IPS DF 19.7 (cell line): ENCODE measurements at places on chromosomes 3 and 15.

DNA sequence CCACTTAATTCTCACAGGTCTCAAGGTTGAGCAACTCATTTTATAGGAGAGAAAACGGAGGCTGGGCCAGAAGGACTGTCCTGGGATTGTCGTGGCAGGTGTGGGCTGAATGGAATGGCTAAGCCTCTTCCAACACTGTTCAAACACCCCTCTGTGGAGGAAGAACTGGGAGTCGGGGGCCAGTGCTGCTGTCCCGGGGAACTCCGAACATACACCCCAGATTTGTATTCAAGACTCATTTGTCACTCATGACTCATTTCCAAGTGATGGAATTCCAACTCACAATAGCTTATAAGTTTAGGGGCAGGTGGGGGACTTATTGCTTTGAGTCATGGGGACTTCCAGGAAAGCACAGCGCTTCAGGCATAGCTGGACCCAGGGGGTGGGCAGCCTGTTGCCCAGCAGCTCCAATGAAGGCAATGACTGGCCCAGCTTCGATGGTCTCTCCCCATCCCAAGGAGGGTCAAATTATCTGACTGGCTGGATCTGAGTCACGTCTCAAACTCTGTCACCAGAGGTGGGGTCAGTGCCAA, 72.5 kb downstream of the TM2D3 start:
- no peak for DNase-seq

- no peak for DNase-seq
Measured at GRCh38 chr3:127157171-127157828, 35.6 kb upstream of the PRR23E start.

DNA sequence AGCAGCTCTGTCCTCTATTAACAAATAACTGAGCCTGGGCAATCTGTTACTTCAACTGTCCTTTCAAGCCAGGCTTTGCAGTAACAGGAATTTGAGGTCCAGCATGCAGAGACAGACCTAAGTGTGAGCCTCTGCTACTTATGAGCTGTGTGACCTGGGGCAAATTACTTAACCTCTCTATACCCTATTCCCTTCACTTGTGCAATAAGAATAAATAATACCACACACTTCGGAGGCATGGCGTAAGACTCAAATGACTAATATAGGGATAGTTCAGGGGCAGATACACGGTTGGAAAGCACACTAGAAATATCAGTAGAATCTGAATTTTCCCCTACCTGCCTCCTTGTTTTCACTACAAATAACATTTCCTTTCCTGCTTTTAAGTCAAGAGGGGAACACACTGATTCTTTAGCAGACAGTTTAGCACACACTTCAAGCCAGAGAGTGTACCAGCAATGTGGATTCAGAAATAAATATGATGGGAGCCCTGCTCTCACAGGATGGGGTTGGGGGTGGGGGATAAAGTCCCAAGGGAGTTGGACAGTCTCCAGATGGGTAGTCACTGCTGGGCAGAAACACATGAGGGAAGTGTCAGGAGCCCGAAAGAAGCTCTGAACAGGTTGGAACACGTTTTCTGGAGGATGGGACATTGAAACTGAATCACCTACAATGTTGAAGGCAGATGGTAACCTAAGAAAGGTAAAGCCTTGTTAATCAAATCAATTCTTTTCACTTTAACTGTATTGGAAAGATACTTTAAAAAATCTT, 61.8 kb upstream of the RBP1 start:
- no peak for DNase-seq

- no peak for DNase-seq
Measured at GRCh38 chr3:109943181-109943580, 605.8 kb upstream of the DPPA4 start.

DNA sequence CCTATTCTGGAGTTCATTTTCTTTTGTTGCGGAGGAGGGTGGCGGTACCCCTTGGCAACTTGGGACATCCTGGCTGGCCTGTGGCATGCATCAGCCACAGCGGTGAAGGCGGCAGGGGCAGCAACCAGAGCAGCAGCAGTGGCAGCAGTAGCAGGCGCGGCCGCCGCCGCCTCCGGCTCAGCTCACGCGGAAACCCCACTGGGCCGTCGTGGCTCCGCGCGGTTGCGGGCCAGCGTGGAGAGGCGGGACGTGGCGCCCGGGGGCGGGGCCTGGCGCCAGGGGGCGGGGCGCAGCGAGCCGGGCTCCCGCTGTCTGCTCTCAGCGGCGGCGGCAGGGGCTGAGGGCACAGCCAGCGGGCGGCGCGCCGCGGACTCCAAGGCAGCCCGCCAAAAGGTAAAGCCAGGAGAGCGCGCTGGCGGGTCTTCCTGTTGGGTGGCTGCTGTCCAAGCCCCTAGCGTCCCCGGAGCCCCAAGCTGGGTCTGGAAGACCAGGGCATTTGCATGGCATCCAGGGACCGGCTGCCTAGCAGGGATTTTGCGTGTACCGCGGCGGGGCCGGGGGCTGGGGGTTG, 334.4 kb upstream of the THRB start:
- DNase-seq: no peak

DNA sequence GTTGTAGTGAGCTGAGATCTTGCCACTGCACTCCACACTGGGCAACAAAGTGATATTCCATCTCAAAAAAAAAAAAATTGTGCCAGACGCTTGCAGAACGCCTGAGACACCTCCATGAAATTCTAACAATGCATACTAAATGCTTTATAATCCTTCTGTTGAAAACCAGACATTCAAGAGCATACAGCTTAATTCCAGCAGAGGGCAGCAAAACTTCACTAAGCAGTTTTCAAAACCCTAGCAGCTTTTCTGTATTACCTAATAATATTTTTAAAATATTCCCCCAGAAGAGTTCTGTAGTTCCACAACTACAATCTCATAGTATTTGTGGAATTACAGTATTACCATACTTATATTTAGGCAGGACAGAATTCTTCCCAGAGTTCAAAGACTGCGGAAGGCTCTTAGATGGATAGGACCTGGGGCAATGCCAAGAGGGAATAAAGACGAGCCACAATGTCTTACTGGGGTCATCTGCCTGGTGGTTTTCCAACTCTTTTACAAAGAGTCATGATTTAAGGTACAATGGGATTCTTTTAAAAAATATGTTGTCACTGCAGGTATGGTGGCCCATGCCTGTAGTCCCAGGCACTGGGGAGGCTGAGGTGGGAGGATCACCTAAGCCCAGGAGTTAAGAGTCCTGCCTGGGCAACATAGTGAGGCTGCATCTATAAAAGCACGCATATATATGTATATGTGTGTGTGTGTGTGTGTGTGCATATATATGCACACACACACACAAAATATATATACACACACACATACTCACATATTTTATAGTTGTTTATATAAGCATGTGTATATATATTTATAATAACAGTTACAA, 19.6 kb upstream of the TASOR start:
- no peak for DNase-seq

GRCh38 chr3:37256447-37256846, 82.1 kb upstream of the LRRFIP2 start:
- DNase-seq: no peak

DNA sequence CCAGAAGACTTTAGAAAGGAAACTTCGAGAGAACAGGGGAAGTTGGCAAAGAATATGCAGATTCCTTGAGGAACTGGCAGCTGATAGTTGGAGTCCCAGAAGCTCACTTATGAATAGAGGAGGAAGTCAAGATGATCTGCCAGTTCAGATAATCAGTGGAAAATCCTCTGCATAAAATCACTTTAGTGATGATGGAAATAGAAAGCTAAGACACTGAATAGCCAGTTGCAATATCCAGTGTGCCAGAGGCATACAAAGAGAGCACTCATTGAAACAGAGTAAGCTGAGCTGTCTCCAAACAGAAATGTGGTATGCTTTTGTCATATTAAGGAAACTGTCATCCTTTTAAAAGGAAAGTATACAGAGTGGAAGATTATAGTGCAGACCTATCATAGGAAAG, 1207.6 kb downstream of the OTOL1 start:
- no peak for DNase-seq

GRCh38 chr15:29134641-29135308, 134.8 kb downstream of the NSMCE3 start:
- no peak for DNase-seq

GRCh38 chr3:42495393-42495792, 7.0 kb upstream of the VIPR1 start:
- no peak for DNase-seq
